ENCODE measurements at places on chromosomes 3 and 15.

DNA sequence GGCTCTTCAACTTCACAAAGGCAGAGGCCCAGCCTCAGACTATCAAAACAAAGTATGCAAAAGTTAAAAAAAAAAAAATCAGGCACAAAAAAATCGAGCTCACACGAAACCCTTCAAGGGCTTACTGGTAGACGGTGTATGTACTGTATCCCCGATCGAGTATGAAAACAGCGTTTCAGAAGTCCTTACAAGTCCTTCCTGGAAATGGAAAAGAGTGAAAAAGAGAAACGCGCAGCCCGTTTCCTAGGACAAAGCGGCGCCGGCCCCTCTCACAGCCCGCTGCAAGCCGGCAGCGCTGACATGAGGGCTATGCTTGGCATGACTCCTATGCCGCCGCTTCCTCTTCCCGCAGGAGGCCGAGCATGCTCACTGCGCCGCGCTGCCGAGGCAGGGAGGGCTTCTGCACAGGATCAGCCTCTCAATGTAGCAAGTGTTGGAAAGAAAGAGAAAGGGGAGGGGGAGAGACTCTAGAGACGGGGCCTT, at the start of gene VGLL4:
Gene VGLL4, minus strand, starts transcription at position 311 of the 483 bp plus-strand sequence. CDS start 397 bp downstream, outside the sequence.
- DNase-seq = peak; percentile 89

DNA sequence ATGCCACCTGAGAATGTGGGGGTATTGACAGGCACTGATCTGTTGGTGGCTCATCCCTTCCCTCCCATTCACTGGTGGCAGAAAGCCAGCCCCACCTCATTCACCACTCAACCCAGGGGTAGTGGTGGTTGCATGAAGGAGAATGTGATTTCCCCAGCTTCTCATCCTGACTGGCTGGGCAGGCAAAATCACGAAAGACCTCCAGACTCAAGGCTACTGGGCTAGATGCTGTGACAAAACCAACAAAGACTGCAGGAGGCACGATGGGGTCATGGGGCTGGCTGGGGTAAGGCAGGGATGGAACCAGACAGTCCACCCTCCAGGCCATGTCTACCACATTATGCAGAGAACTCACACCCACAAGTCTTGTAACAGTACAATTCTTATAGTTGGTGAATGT, 33.9 kb downstream of the FSTL1 start:
- DNase-seq = no peak

DNA sequence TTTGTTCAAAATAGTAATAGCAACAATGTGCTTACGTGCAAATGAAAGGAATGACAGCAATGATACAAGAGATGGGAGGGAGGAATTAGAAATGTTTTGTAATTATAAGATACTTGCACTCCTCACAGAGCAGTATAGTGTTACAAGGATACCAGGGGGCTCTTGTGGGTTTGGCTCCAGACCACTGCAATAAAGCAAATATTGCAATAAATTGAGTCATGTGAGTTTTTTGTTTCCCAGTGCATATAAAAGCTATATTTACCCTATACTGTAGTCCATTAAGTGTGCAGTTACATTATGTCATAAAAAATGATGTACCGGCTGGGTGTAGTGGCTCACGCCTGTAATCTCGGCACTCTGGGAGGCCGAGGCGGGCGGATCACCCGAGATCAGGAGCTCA, 864.3 kb downstream of the NSUN3 start:
- no peak for DNase-seq

GRCh38 chr3:108474581-108474980, 35.8 kb downstream of the MYH15 start:
- DNase-seq = no peak

GRCh38 chr3:64667887-64668581, 19.8 kb downstream of the ADAMTS9 start:
- no peak for DNase-seq

- peak; percentile 79 for DNase-seq
Observed at GRCh38 chr15:78049691-78050440, 27.6 kb downstream of the TBC1D2B start.

- DNase-seq = no peak
Observed at GRCh38 chr15:39156646-39157250, 424.1 kb upstream of the THBS1 start.

GRCh38 chr3:196969660-196970546, 1.3 kb upstream of the PIGZ start:
- DNase-seq = peak; percentile 70

- DNase-seq = no peak
Observed at GRCh38 chr15:61282661-61283060, 53.6 kb upstream of the RORA start.

DNA sequence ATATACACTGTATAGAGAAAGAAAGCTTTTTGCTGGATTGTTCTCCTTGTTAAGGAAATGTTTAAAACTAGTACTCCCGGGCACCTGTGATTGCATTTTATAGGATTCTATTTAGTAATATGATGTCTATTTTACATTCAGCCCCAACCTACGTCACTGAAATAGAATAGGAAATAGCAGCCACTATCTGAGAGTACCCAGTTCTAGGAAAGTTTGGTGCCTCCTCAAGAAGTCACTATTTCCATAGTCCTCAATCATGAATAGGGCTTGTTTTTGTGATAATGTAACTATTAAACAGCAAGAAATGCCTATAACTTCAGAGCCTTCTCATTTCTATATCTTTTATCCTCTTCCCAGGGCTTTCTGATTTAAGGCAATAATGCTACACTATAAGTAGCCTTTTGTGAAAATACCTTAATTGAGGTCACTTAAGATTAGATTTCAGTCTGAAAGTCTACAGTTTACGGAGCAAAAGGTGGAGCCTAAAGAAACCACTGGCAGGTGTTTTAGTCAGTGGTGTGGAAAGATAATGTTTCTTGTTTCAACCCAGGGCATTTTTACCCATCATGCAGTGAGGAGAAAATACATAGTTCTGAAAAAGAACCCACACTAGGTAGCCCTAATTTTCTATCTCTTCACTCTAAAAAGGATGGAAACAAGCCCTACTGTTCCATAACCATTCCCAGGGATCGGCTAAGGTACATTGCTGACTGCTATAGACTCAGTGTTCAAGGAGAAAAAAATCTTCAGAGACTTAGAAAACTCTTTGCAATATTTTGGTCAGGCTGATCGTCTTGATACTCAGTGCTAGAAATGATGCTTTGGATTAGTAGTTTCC, 38.7 kb downstream of the TIGIT start:
- DNase-seq = no peak

DNA sequence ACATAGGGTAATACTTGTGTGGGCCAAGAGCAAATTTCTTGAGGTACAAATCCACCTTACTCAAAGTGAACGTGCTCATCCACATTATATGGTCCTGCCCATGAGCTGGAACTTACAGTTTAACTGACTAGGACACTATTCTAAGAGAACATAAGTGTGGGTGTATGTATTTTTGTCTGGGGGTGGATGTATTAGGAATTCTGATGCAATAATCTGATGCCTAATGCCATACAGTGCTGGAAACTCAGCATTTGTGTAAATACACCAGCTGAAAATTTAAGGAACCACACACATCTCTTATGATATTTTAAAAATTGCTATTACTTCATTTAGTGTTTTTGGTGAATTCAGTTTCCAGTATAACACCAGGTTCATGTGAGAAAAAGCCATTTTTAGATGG, 1350.7 kb downstream of the ZPLD1 start:
- DNase-seq = no peak

GRCh38 chr15:31554261-31554660, 227.6 kb downstream of the KLF13 start:
- no peak for DNase-seq

DNA sequence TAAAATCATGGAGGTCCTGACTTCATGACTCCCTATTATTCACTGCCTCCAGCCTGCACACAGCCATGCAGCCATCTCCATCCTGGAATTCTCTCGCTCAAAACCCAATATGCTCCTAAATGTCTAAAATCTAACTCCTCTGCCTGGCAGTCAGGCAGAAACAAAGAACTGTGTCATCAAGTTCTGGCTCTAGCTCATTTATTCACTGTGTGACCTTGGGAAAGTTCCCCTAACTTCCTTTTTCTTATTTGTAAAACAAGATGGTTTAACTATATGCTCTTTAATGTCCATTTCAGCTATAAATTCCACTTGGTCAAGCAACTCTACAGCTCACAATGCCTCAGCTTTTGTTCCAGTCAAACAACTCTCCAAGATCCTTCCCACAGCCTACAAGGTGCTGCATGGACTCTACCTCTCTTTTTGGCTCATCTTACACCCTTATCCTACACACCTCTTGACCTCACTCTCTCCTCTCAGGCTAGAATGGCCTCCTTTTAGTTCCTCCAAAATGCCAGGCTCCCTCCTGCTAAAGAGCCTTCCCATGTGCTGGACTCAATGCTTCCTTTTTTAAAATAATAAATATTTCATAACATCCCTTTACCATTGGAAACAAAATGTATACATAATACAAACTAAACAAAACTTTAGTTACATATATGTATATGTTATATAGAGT, 16.4 kb downstream of the PIK3CB start:
- peak; percentile 35 for DNase-seq

DNA sequence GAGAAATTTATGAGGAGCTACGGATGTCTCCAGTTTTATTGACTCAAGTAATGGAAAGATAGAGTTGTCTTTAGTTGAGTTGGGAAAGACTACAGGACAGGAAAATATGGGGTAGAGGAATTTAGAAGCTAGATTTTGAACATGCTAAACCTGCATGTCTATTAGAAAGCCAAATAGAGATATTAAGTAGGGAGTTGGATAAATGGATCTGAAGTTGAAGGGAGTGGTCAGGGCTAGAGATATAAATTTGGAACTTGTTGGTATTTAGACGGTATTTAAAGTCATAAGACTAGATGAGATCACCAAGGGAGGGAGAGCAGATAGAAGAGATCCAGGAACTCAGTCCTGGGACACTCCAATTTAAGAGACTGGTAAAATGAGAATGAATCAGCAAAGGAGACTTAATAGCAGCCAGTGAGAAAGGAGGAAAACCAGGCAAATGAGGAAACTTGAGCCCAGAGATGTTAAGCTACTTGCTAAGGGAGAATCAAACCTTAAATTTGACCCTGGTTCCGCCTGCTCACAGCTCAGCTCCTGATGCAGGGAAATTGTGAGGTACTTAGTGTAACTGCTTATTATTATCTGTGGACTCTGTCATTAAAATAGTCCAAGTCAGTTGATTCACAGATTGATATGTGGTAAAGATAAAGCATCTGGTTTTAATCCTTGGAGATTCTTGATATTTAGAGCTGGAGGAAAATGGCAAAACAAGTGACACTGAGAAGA, 35.8 kb downstream of the ABI3BP start:
- no peak for DNase-seq

- no peak for DNase-seq
Observed at GRCh38 chr3:56115698-56116097, 352.6 kb downstream of the ERC2 start.

- no peak for DNase-seq
Observed at GRCh38 chr3:7749931-7750695, 751.5 kb upstream of the LMCD1 start.

DNA sequence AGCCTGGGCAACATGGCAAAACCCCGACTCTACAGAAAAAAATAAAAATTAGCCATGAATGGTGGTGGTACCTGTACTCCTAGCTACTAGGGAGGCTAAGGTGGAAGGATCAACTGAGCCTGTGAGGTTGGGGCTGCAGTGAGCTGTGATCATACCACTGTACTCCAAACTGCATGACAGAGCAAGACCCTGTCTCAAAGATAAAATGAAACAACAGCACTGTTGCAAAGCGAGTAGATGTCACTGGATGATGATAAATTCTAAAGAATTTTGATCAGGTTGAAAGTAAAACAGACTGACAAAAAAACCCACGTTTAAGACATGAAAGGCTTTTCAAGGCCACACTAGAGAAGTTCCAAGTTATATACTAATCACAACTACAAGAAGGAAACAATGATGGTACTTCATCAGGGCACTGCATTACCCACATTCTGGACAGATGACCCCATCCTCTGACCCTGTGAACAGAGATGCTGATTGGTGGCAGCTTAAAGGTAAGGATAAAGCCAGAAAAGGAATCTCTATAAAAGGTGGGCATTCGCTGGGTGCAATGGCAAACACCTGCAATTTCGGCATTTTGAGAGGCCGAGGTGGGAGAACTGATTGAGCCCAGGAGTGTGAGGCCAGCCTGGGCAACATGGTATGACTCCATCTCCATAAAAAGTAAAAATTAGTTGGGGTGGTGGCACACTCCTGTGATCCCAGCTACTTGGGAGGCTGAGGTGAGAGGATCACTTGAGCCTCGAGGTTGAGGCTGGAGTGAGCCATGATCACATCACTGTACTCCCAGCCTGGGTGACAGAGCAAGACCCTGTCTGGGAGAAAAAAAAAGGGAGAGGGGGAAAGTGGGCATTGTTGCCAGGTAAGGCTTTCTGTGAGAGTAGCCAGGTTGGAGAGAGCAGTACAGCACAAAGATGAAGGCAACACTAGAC, 59.2 kb downstream of the TBL1XR1 start:
- DNase-seq = no peak

GRCh38 chr15:61830536-61831330, 229.5 kb downstream of the VPS13C start:
- no peak for DNase-seq

DNA sequence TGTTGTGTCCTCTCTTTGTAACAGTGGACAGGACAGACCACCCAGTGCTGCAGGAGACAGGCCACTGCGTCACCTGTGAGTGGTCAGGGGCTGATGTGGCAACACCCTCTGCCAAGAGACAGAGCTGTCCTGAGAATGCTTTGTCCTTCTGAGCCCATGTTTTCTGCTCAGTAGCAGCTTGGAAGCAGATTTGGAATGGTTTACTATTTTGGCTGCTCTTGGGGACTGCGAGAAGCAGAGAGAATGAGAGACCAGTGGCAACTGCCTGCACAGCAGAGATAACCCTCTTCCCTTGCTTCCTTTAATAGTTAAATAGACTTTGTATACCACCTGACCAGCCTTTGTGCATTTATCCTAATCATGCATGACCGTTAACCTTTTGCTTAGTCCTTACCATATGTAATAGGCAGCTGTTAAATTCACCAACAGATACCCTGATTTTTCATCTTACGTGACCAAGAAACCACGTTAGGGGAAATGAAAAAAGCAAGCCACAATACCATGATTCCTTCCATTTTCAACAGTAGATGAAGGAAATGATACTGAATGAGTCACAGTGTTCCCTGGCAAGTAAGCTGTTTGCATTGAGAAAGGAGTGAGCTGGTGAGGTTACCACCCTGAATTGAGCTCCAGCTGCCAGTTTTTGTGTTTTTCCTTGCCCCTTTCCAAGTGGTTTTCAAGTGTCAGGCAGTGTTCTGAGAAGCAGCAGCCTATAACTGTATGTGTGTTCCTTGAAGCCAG, 35.5 kb downstream of the B3GALNT1 start:
- DNase-seq = peak; percentile 43

All from AML-193 (cell line).